NCI-H1930 (cell line): ENCODE measurements at places on chromosomes 5 and 9.

DNA sequence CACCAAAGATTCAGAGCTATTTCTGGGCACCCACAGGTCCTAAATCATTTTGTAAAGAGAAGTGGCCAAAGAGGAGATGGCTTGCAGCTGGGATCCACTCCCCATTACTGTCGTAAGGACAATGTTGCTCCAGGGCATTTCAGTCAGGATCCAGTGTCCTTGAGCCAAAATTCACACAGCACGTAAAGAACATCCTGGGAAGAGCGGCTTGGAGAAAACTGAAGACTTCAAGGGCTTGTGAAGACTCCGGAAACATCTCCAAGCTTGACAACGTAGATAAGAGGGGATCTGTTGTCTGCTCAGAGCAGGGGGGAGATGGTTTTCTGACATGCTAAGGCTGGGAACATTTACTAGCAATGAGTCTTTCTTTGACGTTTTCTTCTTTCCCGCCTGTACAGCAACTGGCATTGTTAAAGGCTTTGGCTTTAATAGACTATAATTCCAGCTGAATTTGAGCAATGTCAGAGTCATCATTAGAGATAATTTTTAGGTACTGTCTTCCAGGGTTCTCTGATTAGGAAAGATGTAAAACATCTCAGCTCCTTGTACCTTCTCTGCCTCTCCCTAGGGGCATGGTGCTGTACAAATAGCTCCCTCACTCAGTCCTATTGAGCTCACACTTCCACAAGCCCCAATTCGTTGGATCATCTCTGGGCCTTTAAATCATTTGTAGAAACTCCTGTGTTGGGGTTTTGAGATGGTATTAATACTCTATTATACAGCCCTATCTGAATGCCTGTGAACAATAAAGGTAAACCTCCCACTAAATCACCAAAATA, 39.7 kb downstream of the EGFLAM start:
- DNase-seq, result no peak

DNA sequence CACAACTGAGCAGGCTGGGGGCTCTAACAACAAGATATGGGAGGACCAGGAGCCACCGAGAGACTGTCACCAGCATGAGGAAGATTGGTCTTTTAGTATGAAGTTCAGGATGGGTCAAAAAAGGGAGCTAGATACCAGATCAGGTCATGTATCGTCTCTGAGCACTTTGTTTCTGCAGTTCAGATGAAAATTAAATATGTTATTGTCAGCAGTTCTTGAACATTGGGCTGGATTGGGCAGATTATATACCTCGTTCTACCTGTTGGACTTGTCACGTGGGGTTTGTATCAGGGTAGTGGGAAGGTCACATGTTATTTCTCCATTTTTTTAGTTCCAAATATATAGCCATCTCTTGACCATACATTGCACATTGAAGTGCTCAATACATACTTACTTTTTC, 47.3 kb downstream of the RCL1 start:
- no peak for DNase-seq

DNA sequence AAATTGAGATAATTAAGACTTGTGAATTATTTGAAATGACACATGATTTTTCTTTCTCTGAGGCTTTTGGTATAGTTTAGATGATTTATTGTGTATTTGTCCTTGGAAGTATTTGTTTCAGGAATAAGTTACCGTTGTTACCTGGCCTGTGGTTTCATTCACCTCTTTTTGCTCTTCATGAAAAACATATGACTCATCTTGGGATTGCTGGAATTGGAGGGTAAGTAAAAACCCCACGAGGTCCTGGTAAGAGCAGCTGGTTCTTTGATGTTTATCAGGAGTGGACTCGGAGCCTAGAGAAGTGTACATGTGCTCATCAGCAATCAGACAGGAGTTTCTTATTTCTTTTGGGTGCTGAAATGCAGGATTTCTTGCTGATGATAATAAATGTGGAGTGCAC, 275.3 kb downstream of the PSAT1 start:
- no peak for DNase-seq

GRCh38 chr5:22780756-22781155, 72.4 kb downstream of the CDH12 start:
- DNase-seq, result peak; percentile 16

DNA sequence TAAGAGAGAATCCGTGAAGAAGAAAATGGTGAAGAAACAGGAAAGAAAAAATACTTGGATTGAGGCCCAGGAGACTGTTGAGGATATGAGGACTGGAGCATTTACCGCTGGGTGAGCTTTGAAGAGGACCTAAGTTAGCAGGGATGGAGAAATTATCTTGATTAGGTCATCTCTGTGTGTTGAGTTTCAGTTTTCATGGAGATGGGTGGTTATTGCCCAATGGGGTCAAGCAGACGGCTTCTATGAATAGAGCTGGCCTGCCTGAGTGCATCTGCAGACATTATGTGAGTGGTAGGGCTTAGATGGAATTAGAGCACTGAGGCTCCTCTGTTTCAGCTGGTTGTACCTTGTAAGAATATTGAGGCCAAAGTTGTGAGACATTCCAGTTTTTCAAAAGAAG, 245.4 kb upstream of the FBXL7 start:
- DNase-seq, result no peak

- DNase-seq, result no peak
Measured at GRCh38 chr9:77922591-77922990, 109.0 kb downstream of the GNAQ start.

- DNase-seq, result no peak
Measured at GRCh38 chr5:112366987-112367386, 52.1 kb downstream of the EPB41L4A start.

- DNase-seq, result no peak
Measured at GRCh38 chr5:55036477-55036876, 12.4 kb downstream of the GZMK start.

GRCh38 chr5:39555788-39556187, 131.0 kb upstream of the DAB2 start:
- no peak for DNase-seq
